Ureter (tissue), 1 donor: ENCODE measurements at places on chromosomes 5 and 9. TPM values are rescaled to one million over a fixed set of nuclear protein-coding genes. Genes with fewer than 3 reads are reported as not detected.

The TRMO gene
- 16.2 TPM for total RNA-seq

The ZNF366 gene
- 6.0 TPM for total RNA-seq

The NME5 gene
- 11.1 TPM for total RNA-seq

The PCDHA3 gene
- total RNA-seq = 0.31 TPM

DNA sequence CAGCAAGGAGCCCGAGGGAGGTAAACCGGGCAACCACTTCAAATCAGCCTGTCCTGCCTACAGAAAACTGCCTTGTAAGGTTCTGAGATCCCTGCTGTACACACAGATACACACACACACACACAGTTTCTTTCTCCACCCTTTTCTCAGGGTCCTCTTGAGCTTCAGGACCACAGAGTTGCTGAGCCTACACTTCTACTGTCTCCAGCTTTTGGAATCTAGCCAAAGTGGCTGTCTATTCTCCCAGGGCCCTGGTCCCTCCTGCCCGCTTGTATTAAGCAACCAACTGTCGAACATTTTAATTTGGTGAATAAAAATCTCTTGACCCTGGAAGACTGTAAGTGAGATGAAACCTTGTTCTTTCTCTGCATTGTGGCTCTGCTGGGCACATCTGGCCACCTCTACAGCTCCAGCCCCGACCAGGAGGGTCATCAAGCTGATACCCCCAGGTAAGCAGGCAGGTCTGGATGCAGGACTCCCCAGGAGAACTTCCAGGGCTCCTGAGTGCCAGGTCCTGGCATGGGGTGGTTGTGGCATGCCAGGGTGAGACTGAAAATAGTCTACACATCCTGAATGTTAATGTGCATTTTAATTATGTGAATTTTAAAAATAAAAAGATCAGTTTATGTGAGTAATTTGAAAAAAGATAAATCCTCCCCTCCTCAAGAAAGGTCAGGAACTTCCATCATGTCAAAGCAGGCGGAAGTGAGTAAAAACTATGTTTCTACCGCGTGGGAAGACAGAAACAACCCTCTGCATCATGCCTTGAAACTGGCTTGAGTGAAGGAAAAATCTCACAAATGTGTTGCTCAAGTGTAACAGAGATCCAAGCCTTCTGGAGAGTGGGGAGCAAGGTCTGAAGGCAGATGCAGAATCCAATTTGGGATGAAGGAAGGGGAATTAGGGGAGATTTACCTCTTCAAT is 15.0 kb upstream of the S1PR3 start:
- DNase-seq = no peak

- no peak for DNase-seq
These were observed 9.3 kb upstream of the MOCS2 start for GRCh38 chr5:53118879-53119278.

DNA sequence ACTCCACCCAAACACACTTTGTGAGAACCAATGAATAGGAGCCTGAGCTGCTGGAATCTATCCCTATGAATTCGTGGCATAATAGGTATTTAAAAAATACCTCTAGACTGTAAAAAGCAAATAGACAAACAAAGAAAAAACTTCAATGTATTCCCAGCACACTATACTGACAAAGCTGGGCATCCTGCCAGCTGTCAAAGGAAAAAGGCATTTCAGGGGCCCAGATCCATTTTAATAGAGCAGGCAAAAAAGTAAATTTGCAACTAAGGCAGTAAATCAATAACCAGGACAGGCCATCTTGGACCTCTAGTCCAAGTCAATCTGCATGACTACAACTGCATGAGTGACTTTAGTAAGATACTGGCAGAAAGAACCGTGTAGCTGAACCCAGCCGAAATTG is 25.6 kb upstream of the LARP1 start:
- DNase-seq = no peak

DNA sequence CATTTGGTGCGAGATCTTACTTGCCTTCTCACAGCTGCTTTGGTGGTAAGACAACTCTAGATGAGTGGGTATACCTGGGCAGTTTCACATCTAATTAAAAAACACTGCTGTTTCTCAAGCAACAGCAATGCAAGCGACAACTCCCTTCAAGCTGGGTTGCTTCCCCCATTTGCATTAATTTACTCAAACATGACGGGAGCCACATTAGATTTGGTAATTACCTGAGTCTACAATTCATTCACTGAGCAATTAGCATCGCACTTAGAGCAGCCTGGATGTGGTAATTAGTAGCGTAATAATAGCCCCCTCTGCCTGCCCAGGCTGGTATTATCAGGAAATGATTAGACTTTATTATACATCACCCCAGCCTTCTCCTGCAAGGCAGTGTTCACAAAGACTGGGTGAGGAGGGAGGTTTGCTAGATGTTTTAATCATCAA is 73.4 kb downstream of the FBXO38 start:
- no peak for DNase-seq

GRCh38 chr5:14821100-14821845 is 50.3 kb downstream of the ANKH start:
- no peak for DNase-seq

GRCh38 chr5:137695651-137696428 is 40.0 kb downstream of the KLHL3 start:
- DNase-seq = no peak

- no peak for DNase-seq
These were observed 149.2 kb upstream of the IRX1 start for GRCh38 chr5:3446410-3446809.

DNA sequence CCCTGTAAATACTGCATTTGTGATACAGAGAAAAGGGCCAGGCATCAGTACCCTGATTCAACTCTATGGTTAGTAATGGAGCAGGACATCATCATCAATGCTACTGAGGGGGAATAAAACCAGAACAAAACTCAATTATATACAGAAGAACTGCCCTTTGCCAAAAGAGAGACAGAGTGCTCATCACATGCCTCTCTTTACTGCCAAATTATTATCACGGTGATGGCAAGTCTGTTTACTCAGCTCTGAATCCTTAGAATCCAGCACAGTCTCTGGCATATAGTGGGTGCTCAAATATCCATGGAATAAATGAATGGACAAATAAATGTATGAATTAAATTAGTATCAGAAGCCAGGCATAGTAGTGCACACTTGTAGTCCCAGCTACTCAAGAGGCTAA is 130.2 kb downstream of the TTC39B start:
- no peak for DNase-seq

GRCh38 chr5:9447691-9448090 is 98.2 kb downstream of the SEMA5A start:
- DNase-seq = no peak

GRCh38 chr9:135471791-135472640 is 7.6 kb upstream of the PPP1R26 start:
- DNase-seq = no peak

GRCh38 chr5:2705861-2706260 is 45.6 kb downstream of the IRX2 start:
- DNase-seq = no peak
